ENCODE measurements at places on chromosomes 11 and 22.

DNA sequence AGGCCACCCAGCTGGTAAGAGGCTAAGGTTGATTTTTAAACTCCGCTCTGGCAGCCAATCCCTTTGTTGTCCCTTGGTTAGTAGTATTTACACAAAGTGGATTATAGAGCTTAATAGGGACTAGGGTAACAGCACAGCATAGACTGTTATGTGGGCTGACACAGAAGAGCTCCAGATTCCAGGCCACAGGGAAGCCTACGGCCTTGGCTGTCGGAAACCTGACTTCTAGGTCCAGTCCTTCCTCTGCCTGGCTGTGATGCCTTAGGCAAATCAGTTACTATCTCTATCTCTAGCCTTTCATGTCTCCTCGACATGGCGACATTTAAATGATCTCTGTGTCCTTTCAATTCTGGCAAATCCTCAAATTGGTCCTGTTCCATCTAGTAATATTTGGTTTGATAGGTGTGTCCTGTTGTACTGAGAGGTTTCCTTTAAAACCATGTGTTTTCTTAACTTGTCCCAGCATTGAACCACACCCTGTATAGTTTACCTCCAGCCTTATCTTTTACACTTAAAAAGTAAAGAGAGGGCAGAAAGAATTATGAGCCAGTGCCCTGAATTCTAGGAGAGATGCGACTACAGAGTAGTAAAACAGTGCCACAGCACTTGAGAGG is 4.2 kb downstream of the MMP1 start:
- no peak for DNase-seq

DNA sequence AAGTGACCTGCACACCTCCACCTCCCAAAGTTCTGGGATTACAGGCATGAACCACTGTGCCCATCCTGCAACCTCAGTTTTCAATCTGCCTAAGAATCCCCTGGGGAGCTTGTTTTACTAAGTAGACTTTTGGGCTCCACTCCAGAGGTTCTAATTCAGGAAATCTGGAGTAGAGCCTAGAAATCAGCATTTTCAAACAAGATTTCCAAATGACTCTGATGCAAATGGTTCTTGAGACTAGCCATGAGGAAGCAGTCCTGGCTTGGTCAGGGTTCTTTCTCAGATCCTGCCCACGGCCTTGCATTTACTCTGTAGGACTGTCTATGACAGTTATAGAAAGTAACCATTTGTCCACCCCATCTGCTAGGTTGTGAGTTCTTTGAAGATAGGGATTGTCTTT is 1.6 kb upstream of the KCNE3 start:
- no peak for DNase-seq

GRCh38 chr11:69073469-69073868 is 24.7 kb downstream of the TPCN2 start:
- DNase-seq = no peak

DNA sequence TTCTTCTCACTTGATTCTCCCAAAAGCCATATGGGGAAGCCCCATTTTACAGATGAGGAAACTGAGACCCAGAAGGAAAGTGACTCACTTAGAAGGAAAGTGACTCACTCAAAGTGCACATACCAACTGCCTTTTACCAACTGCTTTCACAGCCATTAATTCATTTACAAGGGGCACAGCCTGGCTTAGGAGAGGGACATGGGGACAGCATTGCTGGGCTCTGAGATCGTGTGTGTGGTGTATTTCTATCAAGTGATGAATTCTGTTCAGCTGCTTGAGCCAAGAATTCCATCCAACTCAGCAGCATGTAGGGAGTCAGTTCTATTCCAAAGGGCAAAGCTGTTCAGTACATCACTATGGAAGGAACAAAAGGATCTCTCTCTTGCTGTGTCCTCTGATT is 23.5 kb upstream of the PAK1 start:
- no peak for DNase-seq

DNA sequence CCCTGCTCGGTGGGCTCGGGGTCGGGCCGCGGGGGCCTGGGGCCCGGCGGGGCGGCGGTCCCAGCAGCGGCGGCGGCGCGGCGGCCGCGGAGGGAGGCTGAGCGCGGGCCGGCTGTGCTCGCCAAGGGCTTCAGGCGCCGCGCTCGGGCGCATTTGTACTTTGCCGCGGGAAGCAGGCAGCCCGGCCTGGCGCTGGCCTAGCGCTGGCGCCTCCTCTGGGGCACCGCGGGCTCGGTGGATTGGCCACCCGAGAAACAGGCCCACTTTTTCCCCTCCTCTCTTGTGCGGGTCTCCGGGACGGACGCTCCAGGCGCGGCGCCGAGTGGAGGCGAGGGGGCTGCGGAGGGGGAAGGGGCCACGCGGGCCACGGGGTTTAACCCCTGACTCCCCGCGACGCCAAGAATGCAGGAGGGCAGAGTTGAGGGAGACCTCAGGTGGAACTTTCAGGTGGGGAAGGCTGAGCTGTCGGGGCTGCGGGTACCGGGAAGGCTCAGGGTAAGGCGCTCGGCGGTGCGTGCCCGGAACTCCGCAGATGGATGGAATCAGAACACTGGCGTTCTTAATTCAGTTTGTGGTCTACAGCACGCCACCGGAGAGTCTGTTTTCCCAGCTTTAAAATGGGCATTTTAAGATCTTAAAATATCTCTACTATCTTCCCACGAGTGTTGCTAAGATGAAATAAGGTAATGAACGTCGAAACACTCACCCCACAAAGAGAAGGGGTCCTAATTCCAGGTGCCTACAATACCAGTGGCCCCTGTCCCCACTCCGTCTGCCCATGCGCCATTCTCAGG is at the start of gene CHRDL2:
TSS of gene CHRDL2 (minus strand) at position 126 of the 794 bp plus-strand sequence. CDS start 538 bp downstream, outside the sequence.
- no peak for DNase-seq

GRCh38 chr11:117717485-117718314 is 79.3 kb downstream of the DSCAML1 start:
- DNase-seq = no peak

- DNase-seq = peak; percentile 42
Observed at GRCh38 chr22:49724893-49725489, 102.7 kb downstream of the BRD1 start.

- DNase-seq = no peak
Observed at GRCh38 chr11:27041141-27041899, 705 bp downstream of the BBOX1 start.

- no peak for DNase-seq
Observed at GRCh38 chr11:108498816-108499408, 728 bp upstream of the POGLUT3 start.

DNA sequence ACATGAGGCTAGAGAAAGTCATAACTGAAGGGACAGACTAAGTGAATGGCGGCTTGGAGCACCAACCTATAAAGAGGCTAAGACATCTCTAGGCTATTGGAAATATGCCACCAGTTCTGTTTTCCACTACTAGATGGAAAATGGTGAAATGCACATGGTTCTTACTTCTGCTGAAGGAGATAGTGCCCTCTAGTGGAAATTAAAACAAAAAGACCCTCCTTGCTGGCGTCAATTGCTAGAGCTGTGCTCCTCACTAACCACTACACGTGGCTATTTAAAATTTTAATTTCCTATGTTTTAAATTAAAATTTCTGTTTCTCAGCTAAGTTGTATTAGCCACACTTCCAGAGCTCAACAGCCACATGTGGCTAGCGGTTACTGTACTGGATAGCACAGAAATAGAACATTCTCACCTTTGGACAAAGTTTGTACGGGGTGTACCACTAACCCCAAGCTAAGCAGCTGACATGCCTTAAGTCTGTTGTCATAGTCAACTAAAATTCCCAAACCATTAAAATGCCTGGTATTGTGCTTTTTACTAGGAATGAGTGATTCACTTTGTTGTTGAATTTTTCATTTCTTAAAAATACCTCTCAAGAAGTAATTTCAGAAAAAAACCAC is 34.1 kb upstream of the CALCA start:
- peak; percentile 51 for DNase-seq

DNA sequence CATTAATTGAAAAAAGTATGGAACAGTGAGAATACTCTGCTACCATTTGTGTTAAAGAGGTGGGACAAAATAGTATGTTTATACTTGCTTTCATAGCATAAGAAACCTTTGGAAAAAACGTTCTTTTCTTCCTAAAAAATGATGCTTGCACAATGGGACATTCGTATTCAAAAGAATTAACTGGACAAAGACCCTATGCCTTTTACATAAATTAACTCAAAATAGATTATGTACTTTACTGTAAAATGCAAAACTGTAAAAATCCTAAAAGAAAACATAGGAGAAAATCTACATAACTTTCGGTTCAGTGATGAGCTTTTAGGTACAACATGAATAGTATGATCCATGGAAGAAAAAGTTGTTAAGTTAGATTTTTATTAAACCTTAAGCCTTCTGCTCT is 166.2 kb downstream of the NELL1 start:
- no peak for DNase-seq

DNA sequence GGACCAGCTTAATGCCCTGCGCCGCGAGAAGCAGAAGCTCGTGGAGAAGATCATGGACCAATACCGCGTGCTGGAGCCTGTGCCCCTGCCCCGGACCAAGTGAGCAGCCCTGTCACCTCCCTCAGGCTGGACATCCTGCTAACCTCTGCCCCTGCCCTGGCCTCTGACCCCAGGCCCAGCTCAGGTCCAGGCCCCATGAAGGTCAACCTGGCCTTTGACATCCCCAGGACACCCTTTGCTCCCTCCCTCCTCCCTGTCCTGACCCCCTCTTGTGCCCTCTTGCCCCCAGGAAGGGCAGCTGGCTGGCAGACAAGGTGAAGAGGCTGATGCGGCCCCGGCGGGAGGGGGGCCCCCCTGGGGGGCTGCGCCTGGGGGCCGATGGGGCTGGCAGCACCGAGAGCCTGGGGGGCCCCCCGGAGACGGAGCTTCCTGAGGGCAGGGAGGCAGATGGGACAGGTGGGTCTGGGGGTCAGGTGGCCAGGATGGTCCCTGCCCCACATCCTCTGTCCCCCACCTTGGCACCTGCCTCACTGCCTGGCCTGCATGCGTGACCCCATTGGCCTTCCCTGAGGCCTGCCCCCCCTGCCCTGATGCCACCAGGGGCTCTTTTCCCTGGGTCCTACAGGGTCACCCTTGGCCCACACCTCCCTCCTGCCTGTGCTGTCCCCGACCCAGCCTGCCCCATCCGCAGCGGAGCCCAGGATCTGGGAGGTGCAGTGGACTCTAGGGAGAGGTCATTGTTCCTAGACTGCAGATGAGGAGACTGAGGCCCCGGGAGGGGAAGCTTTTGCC is 5.1 kb upstream of the RPS6KA4 start:
- DNase-seq = no peak

DNA sequence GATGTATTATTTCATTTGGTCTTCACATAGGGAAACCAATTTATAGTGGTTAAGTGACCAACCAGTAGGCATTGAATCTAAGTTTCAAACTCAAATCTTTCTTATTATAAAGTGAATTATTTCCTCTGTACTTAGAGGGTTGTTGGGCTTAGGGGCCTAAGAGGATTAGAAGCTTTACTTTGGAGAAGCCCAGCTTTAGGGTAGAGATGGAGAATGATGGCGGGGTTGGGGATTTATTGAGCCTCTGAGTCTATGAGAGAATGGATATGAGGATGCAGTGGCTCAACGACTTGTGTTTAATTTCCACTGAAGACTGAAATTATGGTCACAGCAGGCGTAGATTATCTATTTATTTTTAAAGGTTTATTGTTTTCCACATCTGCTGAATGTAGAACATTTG is 55.5 kb downstream of the CHRDL2 start:
- DNase-seq = no peak

GRCh38 chr22:48927591-48927990 is 900.1 kb downstream of the BRD1 start:
- no peak for DNase-seq

- DNase-seq = no peak
Observed at GRCh38 chr11:75852406-75853017, 37.5 kb downstream of the UVRAG start.

DNA sequence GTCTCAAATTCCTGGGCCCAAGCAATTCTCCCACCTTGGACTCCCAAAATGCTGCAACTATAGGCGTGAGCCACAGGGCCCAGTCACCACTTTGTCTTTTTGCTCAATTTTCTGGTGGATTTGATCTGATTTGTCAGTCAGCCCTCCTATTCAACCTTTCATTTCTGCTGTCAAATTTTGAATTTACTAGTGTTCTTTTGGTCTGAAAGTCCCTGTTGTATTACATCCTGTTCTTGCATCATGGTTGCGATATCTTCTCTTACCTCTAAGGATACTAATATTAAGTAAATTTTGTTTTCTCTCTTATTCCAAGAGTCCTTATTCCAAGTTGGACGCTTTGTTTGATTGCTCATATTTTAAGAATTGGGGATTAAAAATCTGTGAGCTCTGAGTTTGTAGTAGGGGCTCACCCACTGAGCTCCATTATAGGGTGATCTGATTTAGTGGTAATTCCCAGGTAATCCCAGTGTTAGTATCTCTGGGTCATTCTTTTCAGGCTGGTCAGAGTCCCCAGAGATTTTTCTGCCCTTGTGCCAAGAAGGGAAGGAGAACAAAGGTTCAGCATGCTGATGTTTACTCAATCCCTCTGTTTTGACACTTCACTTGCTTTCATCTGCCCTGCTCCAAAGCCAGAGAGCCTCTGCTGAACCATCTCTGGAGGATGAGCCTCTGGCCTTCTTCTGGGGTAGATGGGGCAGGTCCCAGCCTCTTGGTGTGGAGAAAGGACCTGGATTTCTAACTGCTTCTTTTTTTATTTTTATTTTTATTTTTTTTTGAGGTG is 10.0 kb downstream of the UPB1 start:
- no peak for DNase-seq
